NCI-H524 treated with DMSO at 0.1 percent for 48 hours (cell line): ENCODE measurements at places on chromosomes 4 and X.

DNA sequence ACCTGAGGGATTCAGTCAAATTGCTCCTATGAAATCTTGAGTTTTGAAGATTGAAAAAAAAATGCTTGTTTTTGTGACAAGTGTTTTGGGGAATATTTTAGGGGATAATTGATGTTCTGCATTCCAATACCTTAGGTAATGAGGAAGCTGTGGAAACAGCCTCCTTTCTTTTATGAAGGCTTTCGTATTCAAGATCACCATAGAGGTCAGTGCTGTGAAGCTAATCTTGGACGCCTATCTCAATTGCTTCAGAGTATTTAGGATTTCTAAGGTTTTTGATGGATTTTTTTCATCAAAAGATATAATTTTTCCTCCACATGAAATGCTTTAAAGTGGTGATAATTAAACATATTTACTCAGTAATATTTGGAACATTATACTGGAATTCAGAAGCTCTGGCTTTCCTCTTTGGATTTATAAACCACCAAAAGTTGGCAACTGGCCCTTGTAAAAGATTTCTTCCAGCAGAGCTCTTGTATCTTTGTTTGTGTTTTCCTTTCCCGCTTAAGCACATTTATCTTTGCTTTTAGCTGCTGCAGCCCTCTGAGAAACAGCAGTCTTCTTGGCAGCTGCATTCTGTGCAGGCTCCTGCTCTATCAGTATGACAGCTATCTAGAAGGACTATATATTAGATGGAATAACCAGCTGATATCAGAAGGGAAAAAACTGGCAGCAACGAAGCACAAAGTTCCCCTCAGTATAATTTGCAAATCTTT, 63.7 kb downstream of the HMGB2 start:
- no peak for DNase-seq

- no peak for DNase-seq
These were observed 694 bp downstream of the PDS5A start for GRCh38 chr4:39976945-39977488.

GRCh38 chrX:125757794-125758564, 408.1 kb downstream of the DCAF12L2 start:
- no peak for DNase-seq

DNA sequence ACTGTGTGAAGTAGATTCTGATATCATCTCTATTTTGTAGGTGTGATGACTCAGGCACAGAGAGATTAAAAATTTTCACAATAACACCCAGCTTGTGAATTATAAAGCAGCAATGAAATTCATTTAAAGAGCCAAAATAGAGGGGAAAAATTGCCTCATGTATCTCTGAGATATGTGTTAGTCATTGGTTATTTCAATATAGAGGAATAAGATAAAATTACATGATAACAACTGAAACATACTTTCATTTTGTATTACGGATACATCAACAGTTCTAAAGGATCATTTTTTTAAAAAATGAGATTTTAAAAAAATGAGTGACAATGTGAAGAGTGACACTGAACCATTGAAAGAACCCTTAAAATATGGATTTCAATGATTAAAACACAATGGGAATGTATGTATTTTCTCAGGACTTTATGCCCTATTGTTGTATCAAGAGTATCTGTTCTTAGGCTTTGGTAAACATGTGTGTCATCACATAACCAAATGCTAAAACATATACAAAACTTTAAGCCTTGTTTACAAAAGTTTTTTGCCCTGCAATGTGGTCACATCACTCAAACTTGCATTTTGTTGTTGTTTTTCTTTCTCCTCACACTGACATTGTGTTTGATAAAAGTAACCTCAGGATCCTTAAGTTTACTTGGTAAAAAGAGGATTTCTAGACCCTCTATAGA, 221.3 kb downstream of the ANTXR2 start:
- DNase-seq, result no peak

GRCh38 chr4:125016892-125017299, 297.9 kb upstream of the FAT4 start:
- DNase-seq, result no peak

GRCh38 chr4:189870511-189871234, 70.0 kb upstream of the FRG1 start:
- no peak for DNase-seq
